ENCODE measurements at places on chromosomes 4 and X.

- DNase-seq, result peak; percentile 1
Observed at GRCh38 chrX:103782640-103783039, 6.0 kb downstream of the PLP1 start.

DNA sequence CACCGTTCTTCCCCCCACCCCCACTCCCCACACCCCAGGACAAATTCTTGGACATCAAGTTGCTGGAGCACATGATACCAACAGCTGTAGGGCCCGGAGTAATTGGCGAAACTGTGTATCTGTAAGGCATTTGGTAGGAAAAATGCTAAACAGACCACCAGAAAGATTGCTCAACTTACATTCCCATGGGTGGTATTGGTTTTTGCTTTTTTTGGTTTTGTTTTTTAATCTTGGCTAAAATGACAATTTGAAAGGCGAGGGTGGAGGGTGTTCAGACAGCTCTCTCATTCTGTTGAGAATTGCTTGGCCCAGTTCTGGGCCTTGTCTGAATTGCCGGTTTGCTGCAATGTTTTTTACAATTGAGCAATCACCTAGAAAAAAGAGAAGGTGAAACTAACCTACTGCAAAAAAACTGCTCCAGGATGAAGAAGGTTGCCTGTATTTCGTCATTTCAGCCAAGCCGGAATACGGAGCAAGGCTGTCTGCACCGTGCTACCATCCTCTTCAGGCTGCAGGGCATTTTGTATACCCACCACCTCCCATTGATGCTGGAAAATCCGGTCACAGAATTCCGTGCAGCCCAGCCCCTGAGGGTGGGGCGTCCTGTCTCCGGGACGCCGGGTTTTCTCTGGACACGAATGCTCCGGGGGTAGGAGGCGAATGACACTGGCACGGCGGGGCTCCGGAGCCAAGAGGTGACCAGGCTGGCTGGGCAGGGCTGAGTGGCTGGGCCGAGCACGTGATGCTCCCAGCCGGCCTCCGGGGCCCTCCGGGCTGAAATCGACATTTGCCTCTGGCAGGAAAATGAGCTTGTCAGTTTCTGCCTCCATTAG lies at the start of gene CLCN4:
Gene CLCN4, plus strand, starts transcription at position 777 of the 833 bp plus-strand sequence. CDS start 28,058 bp downstream, outside the sequence.
- DNase-seq, result peak; percentile 51

DNA sequence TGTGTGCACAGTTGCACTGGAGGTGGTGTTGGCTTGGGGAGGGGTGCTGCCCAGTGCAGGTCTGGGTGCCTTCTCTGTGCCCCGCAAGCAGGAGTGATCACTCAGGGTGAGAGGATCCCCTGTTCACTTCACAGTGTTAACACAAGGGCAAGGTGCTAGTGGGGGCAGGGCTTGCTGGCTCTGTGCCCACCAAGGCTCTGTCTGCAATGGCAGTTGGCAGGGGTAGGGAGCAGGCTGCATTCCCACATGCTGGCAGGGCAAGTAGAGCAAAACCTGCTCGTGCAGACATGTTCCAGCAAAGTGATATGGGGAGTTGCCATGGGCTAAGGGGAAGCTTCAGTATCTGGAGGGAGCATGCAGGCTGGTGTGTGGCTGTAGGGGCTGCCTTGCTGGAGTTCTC lies 428.0 kb downstream of the ZNF674 start:
- no peak for DNase-seq

DNA sequence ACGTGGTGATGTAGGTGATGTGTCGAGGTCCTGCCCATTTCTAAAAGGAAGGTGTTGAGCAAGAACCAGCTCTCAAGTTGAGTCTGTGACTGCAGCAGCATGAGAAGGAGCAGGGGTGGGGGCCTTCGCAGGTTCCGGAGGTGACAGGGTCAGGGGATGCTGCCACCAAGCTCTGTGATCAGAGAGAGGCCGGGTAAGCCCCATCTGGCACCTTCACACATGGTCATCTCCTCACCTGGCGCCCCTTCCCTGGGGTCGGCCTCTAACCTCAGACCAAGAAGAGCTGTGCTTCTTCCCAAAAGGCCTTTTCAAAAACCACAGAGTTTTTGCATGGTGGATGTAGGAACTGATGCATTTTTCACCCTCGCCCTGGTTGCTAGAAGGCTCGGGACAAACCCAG lies 137.6 kb downstream of the CPZ start:
- no peak for DNase-seq

GRCh38 chr4:138696771-138697170 lies 318.8 kb upstream of the NOCT start:
- DNase-seq, result no peak

DNA sequence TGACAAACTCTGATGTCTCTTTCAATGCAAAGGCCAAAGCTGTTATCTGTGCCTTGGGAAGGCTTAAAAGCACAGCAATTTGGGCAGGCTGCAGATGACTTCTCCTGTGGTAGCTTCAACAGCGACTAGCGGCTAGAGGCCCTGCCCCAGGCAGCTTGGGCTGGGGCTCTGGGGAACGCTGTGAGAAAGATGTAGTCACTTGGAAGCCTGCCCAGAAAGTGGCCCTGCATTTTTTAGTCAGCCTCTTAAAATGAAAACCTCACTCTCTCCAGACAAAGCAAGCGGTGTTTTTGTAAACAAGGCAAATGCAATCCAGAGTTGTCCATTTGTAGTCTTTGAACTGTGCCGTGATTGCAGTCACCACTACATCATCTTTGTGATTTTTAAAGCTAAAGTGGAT lies 27.5 kb downstream of the PCYT1B start:
- no peak for DNase-seq

DNA sequence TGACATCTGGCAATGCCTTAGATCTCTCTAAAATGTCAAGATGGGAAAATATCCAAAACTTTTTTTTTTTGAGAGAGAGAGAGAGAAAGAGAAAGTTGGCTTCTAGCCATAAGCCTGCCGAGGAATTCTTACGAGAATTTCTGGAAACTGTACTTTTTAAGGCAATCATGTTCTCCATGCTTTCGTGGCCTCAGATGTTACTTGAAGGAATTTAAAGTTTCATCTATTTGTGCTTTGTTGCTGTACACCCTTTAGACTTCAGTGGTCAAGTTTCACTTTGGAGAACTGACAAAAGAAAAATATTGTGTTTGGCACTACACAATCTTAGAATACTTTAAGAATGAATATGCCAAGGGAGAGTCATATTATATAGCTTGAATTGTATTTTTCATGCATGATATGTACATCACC lies 53.9 kb downstream of the FAT4 start:
- DNase-seq, result no peak

- DNase-seq, result no peak
Observed at GRCh38 chr4:71584585-71584984, 199.3 kb downstream of the GC start.

DNA sequence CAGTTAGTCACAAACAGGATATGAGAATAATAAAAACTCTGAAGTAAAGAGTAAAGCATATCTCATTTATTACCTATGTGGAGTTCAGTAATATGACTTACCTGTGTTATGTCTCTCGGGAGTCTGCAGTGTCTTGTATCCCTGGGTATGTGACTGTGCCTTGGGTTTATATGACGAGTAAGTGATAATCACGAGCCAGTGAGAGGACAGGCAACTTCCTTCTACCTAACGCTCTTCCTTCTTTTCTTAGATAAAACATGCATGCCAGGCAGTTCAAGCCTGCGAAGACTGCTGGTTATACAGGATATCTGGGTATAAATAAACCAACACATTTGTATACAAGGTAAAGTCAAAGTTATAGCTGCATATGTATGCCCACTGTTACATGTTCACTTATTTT lies at the start of gene HPGDS:
Gene HPGDS, minus strand, starts transcription at position 143 of the 400 bp plus-strand sequence. CDS start 8,207 bp downstream, outside the sequence.
- no peak for DNase-seq

- DNase-seq, result no peak
Observed at GRCh38 chr4:94439606-94440005, 12.1 kb upstream of the PDLIM5 start.

DNA sequence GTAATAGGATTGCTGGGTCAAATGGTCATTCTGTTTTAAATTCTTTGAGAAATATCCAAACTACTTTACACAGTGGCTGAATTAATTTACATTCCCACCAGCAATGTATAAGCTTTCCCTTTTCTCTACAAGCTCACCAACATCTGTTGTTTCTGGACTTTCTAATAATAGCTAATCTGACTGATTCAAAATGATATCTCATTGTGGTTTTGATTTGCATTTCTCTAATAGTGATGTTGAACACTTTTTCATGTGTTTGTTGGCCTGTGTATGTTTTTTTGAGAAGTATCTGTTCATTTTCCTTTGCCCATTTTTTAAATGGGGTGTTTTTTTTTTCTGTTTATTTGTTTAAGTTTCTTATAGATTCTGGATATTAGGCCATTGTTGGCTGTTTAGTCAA lies 659.0 kb upstream of the GNPDA2 start:
- no peak for DNase-seq

DNA sequence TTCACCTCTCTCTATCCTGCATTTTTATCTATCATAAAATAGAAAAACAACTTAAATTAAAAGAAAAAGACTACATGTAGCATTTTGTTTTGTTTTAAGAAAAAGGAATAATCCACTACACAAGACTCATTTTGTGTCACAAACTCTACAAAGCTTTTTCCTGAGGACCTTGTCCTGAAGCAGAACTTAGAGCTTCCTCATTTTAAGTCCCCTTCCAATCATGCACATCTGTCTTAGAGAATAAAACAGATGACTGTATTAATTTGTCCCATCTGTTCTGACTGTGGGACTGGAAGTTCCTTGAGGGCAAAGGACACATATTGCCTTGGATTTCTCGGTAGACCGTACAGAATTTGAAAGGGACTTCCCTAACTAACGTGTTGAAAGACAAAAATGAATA lies 218.5 kb downstream of the COL25A1 start:
- DNase-seq, result no peak

DNA sequence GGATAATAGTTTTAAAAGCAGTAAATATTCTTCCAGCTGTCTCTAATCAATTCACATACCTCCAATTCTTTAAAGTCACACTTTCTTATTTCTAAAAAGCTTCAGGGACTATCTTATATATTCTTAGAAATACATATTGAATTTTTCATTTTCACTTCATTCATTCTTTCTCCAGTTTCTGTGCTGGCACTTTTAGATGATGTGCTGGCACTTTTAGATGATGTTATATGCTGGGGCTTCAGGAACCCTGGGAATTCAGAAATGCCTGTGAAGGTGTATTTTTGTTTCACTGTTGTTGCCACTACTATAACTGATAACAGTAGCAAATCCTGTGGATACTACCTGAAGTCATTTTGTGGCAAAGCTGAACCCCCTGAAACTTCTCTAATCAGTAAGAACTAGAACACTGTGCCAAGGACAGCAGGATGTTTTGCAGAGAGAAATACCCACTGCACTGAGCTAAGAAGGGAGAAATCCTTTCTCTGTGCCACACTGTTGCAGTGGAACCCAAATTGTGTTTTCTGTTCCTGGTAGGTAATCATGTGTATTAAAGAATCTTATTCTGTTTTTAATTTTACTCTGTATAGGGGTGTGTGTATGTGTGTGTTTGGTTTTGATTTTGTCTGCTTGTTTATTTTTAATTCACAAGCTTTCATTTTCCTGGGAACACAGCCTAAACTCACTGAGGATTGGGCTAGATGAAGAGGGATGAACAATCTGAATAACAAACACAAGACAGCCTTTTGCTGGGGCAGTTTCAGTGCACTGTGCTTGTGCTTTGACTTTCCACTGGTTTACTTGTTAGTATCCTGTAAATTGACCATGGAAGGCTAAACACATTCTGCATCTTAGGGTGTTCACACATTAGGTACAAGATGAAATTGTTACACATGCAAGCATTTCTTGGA lies 898.3 kb downstream of the CCSER1 start:
- no peak for DNase-seq

DNA sequence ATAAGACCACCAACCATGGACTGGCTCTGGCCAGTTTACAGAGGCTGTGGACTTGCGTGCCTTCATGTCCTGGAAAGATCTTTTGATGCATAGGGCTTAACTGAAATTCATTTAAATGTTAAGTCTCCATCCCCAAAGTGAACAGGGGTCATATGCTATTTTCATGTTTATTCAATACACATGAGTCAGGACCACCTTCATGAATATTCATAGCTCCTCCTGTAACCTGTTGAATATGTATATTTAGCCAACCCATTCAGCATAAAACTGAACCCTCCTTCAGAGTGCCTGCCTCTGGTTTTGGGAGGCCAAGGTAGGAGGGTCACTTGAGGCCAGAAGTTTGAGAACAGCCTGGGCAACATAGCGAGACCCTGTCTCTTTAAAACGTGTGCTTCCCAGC lies 7.1 kb downstream of the CTPS2 start:
- DNase-seq, result no peak

DNA sequence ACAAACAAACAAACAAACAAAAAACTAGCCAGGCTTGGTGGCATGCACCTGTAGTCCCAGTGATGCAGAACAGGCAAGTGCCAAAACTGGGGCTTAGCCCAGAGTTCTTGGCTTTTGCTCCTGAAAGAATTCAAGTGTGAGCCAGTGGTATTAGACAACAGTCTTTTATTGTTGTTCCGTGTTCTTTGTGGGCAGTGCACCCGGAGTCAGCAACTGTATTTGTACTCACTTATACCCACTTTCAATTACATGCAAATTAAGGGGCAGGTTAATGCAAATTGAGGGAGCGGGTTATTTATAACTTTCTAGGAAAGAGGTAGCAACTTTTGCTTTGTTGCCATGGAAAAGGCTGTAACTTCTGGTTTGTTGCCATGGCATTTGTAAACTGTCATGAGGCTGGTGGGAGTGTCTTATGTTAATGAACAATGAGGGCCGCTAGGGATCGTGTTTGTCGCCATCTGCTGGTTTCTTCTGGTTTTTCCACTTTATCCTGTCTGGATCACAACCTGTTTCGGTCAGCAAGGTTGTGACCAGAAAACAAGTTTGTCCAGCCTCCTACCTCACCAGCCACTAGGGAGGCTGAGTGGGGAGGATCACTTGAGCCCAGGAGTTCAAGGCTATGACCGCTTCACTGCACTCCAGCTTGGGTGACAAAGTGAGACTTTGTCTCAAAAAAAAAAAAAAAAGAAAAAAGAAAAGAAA lies 88.8 kb upstream of the ESX1 start:
- no peak for DNase-seq

GRCh38 chr4:149835280-149835679 lies 19.6 kb upstream of the IQCM start:
- no peak for DNase-seq

- no peak for DNase-seq
Observed at GRCh38 chr4:163109967-163110366, 56.7 kb downstream of the NAF1 start.

GRCh38 chr4:101792056-101792590 lies 1.6 kb downstream of the BANK1 start:
- no peak for DNase-seq

DNA sequence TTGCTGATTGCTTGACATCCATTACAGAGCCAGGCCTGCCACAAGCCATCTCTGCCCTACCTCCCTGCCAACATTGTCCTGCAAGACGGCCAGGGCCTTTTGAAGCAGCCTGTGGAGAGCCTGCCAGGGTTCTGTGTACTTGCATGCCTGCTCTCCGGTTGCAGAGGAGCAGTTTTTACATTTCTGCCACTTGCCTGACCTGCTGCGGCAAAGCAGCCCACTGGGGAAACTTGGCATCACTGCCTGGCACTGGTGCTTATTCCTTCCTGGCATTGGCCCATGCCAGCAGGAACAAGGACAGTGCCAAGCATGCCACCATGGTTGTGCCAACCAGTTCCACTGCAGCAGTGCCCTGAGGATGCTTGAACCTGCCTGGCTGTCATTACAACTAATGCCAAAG lies 167.1 kb downstream of the NHS start:
- DNase-seq, result peak; percentile 5
